ENCODE measurements at places on chromosomes 5 and 9. TPM values are rescaled to one million over a fixed set of nuclear protein-coding genes. Genes with fewer than 3 reads are reported as not detected.

DNA sequence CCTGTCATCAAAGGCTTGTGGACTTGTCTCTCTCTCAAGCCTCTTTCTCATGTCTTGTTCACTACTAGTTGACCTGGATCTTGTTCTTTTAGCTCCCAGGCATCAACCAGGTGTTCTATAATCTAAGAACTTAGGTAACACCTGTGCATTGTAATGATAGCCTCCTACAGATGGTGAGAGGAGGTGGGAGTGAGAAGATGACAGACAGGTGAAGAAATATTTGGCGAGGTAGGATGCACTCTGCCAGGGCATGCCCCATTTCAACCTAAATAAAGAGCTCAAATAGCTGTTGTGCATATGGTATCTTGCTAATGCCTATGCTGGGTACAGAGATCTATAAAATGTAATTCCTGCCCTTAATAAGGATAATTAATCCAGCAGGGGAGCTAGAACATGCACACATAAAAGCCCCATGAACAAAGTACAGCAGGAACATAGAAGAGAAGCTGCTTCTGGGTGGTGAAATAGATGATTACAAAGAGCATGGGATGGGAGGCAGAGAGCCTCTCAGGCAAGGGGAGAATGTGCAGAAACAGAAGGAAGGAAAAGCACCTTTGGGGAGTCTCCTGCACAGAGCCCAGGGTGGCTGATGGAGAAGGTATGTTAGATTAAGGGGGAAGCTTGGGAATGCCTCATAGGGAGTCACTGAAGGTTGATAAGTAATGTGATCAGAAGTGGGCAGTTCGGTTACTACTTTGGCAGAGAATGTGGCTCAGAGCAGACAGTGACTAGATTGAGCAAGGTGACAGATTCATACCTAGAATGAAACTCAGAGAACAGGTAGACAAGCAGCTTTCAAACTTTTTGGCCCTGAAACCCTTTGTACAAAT, 28.0 kb upstream of the PLIN2 start:
- H3K4me1 ChIP-seq, result peaks cover 4% of the 10 kb centered on the region
- H3K27me3 ChIP-seq, result no peaks in the 10 kb centered on the region
- H3K36me3 ChIP-seq, result peaks cover 2% of the 10 kb centered on the region
- H3K27ac ChIP-seq, result no peak overlapping the region

- no peak for DNase-seq
- no peaks in the 10 kb centered on the region for H3K36me3 ChIP-seq
- no peak overlapping the region for H3K4me3 ChIP-seq
Measured at GRCh38 chr9:3032898-3033297, 189.0 kb upstream of the PUM3 start.

GRCh38 chr5:146564007-146564762, 48.2 kb upstream of the GPR151 start:
- no peak for DNase-seq
- H3K4me1 ChIP-seq, result peaks cover 24% of the 10 kb centered on the region
- no peaks in the 10 kb centered on the region for H3K36me3 ChIP-seq

DNA sequence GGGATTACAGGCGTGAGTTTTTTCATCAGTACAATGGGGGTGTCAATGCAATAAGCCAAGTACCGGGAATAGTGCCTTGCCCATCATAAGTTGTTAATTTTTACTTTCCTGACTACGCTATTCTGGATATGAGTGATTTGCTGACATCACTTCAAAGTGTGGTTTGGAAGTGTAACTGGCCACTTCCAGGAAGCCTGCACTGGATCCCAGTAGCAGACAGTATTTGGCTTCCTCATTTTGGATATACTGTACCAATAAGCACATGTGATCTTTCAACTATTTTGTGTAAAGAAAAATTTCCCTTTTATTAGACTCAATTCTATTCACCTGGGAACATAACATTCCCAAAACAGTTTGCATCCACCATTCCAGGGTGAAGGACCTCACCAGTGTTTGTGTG, 417.7 kb upstream of the KLF4 start:
- no peaks in the 10 kb centered on the region for H3K4me1 ChIP-seq
- no peak overlapping the region for H3K27ac ChIP-seq
- H3K4me3 ChIP-seq, result no peak overlapping the region
- DNase-seq, result no peak
- peaks cover 8% of the 10 kb centered on the region for H3K27me3 ChIP-seq

DNA sequence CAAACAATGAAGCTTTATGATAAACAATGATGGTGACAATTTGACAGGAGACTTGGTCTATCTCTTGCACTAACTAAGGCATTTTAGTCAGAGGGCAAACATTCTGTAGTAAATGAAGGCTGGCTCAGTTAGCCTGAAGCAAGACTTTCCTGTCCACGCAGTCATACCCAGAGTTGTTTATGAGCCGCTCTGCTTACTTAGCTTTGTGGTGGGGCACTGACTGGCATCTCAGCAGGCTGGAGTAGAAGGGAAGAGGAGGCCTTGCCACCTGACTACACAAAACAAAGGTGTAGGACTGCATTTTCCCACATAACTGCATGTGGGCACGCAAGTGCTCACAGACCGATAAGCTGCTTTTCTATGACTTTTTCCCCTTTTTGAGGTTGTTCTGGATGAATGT, 133.7 kb upstream of the EPB41L4A start:
- H3K27me3 ChIP-seq, result no peaks in the 10 kb centered on the region
- no peaks in the 10 kb centered on the region for H3K36me3 ChIP-seq
- no peak overlapping the region for H3K27ac ChIP-seq

- no peaks in the 10 kb centered on the region for H3K36me3 ChIP-seq
- H3K4me3 ChIP-seq, result no peak overlapping the region
- no peak for DNase-seq
- H3K4me1 ChIP-seq, result no peaks in the 10 kb centered on the region
Measured at GRCh38 chr5:97644206-97644605, 461.2 kb upstream of the RIOK2 start.

- H3K36me3 ChIP-seq, result no peaks in the 10 kb centered on the region
- no peak for DNase-seq
- H3K4me3 ChIP-seq, result no peak overlapping the region
- H3K27ac ChIP-seq, result peak overlapping the region; percentile 80
- H3K4me1 ChIP-seq, result peaks cover 9% of the 10 kb centered on the region
- H3K27me3 ChIP-seq, result no peaks in the 10 kb centered on the region
Measured at GRCh38 chr9:81787747-81788632, 98.6 kb upstream of the TLE1 start.

- H3K27me3 ChIP-seq, result no peaks in the 10 kb centered on the region
- peaks cover 44% of the 10 kb centered on the region for H3K4me1 ChIP-seq
- peaks cover 19% of the 10 kb centered on the region for H3K36me3 ChIP-seq
- peak overlapping the region; percentile 91 for H3K27ac ChIP-seq
- H3K4me3 ChIP-seq, result peak overlapping the region; percentile 7
Measured at GRCh38 chr9:77712533-77713130, 64.5 kb upstream of the GNA14 start.

DNA sequence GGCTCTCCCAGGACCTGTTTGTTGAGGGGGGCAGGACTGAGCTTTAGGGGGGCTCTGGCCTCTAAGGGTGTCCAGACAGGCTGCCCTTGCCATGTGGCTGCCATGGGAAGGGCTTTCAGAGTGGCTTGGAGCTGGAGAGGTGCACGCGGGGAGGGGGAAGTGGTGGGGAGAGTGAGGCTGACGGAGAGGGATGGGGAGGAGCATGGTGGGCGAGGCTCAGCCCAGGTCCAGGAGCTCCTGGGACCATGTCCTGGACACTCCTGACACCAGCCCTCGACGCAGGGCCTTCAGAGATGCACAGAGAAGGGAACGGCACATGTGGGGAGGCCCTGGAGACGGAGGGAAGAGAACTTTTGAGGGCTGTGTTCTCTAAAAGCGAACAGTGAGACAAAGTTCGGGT, 2.4 kb downstream of the SPAAR start:
- no peak overlapping the region for H3K4me3 ChIP-seq
- peaks cover 37% of the 10 kb centered on the region for H3K4me1 ChIP-seq
- no peak overlapping the region for H3K27ac ChIP-seq
- no peaks in the 10 kb centered on the region for H3K36me3 ChIP-seq
- DNase-seq, result no peak

- no peak for DNase-seq
- H3K4me3 ChIP-seq, result peak overlapping the region; percentile 100
- no peaks in the 10 kb centered on the region for H3K27me3 ChIP-seq
- peaks cover 13% of the 10 kb centered on the region for H3K36me3 ChIP-seq
- peaks cover 25% of the 10 kb centered on the region for H3K4me1 ChIP-seq
Measured at GRCh38 chr5:74766418-74766848, 484 bp downstream of the GFM2 start.

DNA sequence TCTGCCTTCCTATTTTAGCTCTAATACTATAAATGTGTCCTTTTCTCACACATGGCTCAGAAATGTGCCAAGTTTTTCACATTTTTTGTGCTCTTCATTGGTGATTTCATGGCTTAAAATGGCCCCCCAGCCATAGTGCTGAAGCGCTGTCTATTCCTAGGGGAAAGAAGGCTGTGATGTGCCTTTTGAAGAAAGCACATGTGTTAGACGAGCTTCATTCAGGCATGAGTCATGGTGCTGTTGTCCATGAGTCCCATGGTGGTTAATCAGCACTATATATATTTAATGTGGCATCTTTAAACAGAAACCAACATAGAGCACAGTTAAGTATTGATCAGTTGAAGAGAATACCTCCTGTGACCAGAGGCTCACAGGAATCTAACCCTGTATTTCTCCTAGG, 55.8 kb downstream of the PDE8B start:
- no peaks in the 10 kb centered on the region for H3K4me1 ChIP-seq
- H3K27ac ChIP-seq, result no peak overlapping the region
- peaks cover 5% of the 10 kb centered on the region for H3K27me3 ChIP-seq
- DNase-seq, result no peak
- peaks cover 4% of the 10 kb centered on the region for H3K36me3 ChIP-seq

GRCh38 chr9:136089697-136090045, 5.4 kb downstream of the NACC2 start:
- no peak for DNase-seq
- no peaks in the 10 kb centered on the region for H3K27me3 ChIP-seq
- H3K27ac ChIP-seq, result no peak overlapping the region
- H3K4me1 ChIP-seq, result peaks cover 24% of the 10 kb centered on the region

- no peak for DNase-seq
- H3K27ac ChIP-seq, result no peak overlapping the region
- no peaks in the 10 kb centered on the region for H3K36me3 ChIP-seq
- peaks cover 3% of the 10 kb centered on the region for H3K27me3 ChIP-seq
- H3K4me3 ChIP-seq, result peak overlapping the region; percentile 13
Measured at GRCh38 chr5:125575891-125576505, 829.6 kb upstream of the ZNF608 start.

The ZFYVE16 gene
- total RNA-seq, result 75.1 TPM

The ARHGEF28 gene
- 0.29 TPM for total RNA-seq
